Activated CD4-positive, alpha-beta memory T cell treated with anti-CD3 and anti-CD28 coated beads, Interleukin-2, amount 10 ng/mL, durations not matched to agents 7 days and 5 days (primary cell): ENCODE measurements at places on chromosomes 13 and 19. TPM values are rescaled to one million over a fixed set of nuclear protein-coding genes. Genes with fewer than 3 reads are reported as not detected.

Gene GIPC3
- 0.20 TPM for total RNA-seq

Gene SULT2B1
- not detected for total RNA-seq

Gene ZIC2
- total RNA-seq, result 1.0 TPM

Gene BST2
- 288 TPM for total RNA-seq

Gene C19orf67
- total RNA-seq, result 0.35 TPM

Gene IGFL1
- total RNA-seq, result not detected

Gene KCNJ14
- total RNA-seq, result 0.86 TPM

Gene RAVER1
- total RNA-seq, result 68.6 TPM

Gene NKPD1
- total RNA-seq, result 0.10 TPM

Gene IL17D
- not detected for total RNA-seq

Gene BICRA
- total RNA-seq, result 20.2 TPM

Gene ZNF333
- total RNA-seq, result 11.7 TPM

Gene MBD3L2
- not detected for total RNA-seq

Gene FGF22
- total RNA-seq, result not detected

Gene SLC17A7
- 0.43 TPM for total RNA-seq

Gene LRP3
- not detected for total RNA-seq

Gene MRPS31
- 34.0 TPM for total RNA-seq

Gene EBI3
- total RNA-seq, result 4.0 TPM

Gene LMO7
- 12.9 TPM for total RNA-seq

Gene SEMA6B
- not detected for total RNA-seq
